ENCODE measurements at places on chromosomes 3 and 15.

- no peak for DNase-seq
Observed at GRCh38 chr3:132461544-132461943, 44.2 kb downstream of the DNAJC13 start.

- no peak for DNase-seq
Observed at GRCh38 chr3:29649815-29650547, 369.1 kb downstream of the RBMS3 start.

GRCh38 chr15:94887391-94887790 is 656.0 kb downstream of the MCTP2 start:
- no peak for DNase-seq

DNA sequence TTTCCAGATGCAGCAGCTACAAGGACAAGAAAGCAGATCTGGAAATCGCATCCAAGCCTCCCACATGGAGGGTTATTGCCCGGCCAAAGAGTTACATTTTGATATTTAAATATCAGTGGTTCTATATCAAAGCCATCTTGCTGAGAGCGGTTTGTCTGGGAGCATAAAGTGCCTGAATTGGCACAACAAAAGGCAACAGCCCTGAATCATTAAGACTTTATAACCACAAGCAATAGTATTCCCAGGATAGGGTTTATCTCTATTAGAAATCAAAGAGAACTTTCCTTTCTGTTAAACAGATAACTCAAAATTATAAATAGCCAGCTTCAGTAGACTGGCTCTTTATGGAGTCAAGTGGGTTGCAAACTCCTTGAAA is 564.7 kb downstream of the ROBO1 start:
- no peak for DNase-seq

- no peak for DNase-seq
Observed at GRCh38 chr15:49032601-49033145, 13.6 kb downstream of the SECISBP2L start.

- DNase-seq = no peak
Observed at GRCh38 chr3:32432045-32432710, 40.5 kb downstream of the CMTM7 start.

DNA sequence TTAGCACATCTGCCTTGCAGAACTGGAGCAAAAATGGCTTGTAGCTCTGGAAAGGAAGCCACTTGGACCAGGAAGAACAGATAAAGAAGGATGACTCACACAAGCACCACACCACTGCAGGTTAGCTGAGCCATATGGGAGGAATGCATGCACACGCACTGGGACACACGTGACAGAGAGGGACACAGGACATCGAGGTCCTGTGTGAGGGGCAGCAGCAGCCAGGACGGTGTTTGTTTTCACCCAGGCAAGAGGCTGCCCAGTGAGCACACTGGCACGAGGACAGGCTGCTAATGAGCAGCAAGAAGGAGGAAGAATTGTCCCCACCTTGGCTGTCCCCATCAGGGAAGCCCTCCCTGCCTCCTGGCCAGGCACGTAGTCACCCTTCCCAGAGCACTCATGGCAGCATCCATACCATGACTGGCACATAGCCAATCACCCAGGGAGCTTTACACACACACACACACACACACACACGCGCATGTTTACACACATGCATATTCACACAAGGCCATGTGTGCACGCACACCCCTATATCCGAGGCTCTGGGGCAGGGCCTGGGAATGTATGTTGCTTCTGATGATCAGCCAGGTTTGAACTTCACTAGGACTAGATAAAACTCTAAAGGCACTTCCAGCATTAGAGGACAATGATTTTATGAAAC is 24.0 kb upstream of the SPTBN5 start:
- no peak for DNase-seq

DNA sequence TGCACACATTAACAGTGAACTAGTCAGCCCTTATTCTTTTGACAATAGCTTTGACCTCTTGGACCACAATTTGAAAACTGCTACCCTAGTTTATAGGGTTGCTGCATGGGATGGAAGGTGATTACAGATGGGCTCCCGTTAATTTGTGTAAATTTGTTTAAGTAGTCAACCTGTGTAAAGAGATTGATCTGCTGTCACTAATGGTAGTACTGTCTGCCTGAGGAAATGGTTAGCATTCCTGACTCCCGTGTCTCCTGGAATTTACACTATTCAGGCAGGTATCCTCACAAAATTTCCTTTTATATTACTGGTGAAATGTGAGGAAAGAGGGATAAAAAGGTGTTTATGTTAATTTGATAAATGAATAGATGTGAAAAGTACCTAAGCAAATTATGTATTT is 15.3 kb upstream of the EBLN2 start:
- no peak for DNase-seq

DNA sequence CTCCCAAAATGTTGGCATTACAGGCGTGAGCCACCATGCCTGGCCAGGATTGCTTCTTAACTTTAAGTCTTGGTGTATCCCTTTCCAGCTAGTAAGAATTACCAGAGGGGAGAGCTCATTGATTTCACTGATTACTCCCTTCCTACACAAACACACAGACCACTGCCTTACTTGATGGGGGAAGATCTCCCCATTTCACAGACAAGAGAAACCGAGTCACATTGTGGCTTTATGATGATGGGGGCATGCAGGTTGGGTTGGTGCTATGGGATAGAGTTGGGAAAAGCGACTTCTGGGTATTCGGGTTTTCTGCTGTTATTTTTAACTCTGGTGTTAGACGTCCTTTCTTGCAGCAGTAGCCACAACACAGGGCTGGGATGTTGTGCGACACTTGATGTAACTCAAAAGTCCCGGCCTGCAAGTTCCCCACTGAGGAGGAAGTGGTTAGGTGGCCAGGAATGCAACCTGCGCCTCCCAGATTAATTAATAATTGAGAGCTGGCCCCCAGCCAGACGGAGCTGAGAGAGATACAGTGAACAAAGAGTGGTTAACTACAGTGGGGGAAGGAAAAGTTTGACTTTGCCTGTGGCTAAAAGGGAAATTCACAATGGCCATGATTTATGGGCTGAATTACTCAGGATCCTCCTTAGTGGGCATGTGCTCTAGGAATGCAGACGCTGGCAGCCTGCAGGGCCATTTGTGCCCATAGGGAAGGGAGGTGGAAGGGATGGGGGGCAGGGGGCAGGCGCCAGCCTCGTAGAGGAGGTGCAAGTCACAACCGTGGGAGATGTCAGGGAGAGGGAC is 63.6 kb downstream of the SMAD6 start:
- no peak for DNase-seq

GRCh38 chr15:69280783-69281182 is 17.9 kb upstream of the PAQR5 start:
- no peak for DNase-seq

DNA sequence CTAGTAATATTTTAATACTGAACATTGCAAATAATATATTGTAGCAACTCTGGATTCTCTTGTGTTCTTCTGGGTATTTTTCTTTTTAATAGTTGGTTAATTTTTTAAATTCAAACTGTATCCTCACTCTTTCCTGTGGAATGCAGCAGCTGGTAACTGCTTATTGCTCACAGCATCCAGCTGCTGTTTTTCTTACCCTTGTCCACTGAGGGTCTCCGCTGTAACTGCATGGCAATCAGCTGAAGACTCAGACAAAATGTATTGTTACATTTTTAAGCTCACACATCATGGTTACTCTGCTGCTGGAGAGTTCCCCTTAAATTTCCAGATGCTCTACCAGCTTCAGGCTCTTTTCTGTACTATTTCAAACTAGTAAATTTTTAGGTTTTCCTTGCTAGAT is 227.6 kb downstream of the MBNL1 start:
- DNase-seq = no peak

- DNase-seq = no peak
Observed at GRCh38 chr3:175304404-175304803, 445.3 kb downstream of the NAALADL2 start.

- no peak for DNase-seq
Observed at GRCh38 chr15:66193066-66193465, 60.5 kb downstream of the MEGF11 start.

GRCh38 chr3:186032321-186032720 is 76.6 kb downstream of the ETV5 start:
- DNase-seq = no peak

- no peak for DNase-seq
Observed at GRCh38 chr3:51977446-51978142, 2.7 kb downstream of the ABHD14A start.

DNA sequence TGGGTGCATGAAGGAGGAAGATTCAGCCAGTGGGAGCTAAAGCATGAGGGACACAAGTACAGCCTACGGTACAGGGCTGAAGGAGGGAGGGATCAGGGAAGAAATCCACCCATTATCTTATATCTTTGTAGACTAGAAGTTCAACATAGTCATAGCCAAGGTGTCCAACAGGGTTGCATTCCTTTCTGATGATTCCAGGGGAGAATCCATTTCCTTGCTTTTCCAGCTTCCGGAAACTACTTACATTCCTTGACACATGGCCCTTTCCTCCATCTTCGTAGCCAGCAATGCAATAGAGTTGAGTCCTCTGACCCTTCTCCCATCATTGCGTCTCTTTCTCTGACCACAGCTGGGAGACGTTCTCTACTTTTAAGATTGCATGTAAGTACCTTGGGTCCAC is 471.0 kb upstream of the SEMA6D start:
- DNase-seq = no peak

DNA sequence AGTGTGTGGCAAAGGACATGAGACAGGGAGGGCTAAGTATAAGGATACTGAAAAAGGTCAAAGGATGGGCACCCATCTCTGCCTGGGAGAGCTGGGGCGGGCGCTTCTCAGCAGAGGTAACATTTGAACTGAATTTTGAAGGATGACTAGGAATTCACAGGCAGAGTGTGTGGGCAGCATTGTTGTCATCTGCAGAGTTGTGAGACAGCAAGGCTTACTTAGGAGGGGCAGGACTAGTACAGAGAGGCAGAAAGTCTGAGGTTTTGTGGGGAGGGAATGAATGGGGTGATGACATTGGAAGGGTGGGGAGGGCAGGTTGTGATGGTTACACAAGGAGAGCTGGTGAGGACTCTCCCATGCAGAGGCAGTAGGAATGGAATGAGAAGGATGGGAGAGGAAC is 84.1 kb upstream of the PRR23C start:
- DNase-seq = no peak

DNA sequence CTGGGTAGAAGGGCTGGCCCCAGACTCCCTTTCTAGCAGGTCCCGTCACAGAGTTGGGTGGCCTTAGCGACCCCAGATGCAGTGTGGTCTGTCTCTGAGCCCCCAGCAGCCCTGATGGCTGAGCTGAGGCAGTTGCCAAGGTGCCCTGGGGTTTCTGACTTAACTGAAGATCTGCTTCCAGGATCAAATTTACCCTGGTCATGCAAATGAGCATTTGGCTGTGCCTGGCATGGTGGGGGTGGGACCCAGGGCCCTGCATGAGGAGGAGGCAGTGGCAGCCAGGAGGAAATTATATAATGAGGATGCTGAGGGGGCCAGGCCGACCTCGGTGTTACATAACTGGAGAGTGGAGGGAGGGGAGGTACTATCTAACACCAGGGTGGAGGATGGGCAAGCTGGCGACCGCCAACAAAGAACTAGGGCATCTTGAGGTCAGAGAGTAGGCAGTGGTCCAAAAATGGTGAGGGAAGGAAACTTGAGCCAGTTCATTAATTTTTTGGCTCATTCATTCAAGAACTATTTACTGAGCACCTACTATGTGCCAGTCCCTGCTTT is 16.4 kb downstream of the PLEKHO2 start:
- no peak for DNase-seq

DNA sequence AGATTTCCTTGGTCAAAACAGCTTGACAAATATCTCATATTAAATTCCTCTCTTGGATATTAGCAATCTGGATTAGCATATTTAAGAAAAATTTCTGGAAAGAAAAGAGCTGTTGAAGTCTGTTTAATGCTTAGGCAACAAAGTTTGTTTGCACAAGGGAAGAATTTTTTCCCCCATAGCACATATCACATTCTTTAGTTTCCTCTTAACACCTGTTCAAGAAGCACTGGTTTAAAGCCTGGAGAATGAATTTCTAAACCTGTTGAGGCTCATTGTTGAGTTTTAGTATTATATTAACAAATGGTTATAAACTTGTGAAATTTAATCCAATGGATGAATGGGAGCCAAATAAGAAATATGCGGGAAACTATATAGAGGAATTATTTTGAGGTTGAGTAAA is 41.5 kb downstream of the NLGN1 start:
- no peak for DNase-seq

- DNase-seq = no peak
Observed at GRCh38 chr15:80742081-80742480, 37.1 kb upstream of the CEMIP start.

DNA sequence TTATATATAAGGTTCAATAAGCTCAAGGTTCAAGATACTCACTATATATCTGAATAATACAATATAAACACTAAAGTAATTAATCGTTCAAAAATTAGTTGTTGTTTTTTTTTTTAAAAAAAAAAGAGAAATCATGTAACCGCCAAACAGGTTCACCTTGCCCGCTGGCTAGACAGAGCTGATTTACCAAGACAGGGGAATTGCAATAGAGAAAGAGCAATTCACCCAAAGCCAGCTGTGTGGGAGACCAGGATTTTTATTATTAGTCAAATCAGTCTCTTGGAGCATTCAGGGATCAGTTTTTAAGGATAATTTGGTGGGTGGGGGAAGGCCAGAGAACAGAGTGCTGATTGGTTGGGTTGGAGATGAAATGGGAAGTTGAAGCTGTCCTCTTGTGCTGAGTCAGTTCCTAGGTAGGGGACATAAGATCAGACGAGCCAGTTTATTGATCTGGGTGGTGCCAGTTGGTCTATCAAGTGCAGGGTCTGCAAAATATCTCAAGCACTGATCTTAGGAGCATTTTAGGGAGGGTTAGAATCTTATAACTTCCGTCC is 7.9 kb downstream of the HIGD1A start:
- DNase-seq = no peak

DNA sequence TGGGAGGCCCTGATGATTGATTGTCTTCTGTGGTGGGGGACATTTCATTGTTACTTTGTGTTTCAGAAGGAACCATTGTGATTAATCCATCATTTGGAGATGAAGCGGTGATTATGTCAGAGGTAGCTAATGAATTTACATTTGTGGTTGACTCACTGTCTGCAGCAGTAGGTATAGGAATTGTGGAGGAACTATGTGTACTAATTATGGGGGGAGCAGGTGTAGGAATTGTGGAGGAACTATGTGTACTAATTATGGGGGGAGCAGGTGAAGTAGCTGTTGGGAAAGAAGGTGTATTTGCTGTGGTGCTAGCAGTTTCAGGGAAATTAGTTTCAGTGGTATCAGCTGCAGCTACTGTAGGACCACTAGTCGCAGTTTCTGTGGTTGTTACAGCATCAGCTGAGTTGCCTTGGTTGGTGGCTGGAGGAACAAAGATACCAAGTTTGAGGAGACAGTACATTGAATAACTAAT is 6.9 kb downstream of the MUC13 start:
- no peak for DNase-seq

- no peak for DNase-seq
Observed at GRCh38 chr3:156246961-156247725, 126.8 kb downstream of the KCNAB1 start.

- peak; percentile 41 for DNase-seq
Observed at GRCh38 chr3:10192953-10193691, 28.4 kb downstream of the IRAK2 start.

Measured in effector CD4-positive, alpha-beta T cell (primary cell).